ENCODE measurements at places on chromosomes 4 and X.

- DNase-seq = no peak
These were observed 10.2 kb upstream of the CXCL13 start for GRCh38 chr4:77595364-77595973.

DNA sequence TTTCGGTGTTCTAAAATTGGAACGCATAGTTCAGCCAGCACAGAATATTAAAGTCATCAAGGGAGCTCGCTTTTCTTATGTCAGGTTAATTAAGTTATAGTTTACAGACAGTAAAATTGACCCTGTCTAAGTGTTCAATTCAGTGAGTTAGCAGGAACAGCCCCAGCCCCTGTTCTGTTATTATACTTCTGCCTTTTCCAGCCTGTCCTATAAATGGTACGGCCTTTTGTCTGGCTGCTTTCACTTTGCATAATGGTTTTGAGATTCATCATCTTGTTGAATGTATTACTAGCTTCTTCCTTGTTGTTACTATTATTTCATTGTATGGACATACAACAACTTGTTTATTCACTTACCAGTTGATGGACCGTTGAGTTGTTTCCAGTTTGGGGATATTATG lies 9.5 kb downstream of the CXCL13 start:
- DNase-seq = no peak

DNA sequence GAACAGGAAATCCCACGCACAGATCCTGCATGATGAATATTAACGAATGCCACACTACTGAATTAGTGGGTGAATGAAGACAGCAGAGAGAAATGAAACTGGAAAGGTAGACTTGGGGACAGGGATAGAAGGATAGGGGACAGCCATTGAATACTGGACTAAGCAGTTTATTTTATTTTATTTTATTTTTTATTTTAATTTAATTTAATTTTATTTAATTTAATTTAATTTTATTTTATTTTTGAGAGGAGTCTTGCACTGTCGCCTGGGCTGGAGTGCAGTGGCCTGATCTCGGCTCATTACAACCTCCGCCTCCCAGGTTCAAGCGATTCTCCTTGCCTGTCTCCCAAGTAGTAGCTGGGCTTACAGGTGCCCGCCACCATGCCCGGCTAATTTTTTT lies 385.2 kb downstream of the GPAT3 start:
- no peak for DNase-seq

DNA sequence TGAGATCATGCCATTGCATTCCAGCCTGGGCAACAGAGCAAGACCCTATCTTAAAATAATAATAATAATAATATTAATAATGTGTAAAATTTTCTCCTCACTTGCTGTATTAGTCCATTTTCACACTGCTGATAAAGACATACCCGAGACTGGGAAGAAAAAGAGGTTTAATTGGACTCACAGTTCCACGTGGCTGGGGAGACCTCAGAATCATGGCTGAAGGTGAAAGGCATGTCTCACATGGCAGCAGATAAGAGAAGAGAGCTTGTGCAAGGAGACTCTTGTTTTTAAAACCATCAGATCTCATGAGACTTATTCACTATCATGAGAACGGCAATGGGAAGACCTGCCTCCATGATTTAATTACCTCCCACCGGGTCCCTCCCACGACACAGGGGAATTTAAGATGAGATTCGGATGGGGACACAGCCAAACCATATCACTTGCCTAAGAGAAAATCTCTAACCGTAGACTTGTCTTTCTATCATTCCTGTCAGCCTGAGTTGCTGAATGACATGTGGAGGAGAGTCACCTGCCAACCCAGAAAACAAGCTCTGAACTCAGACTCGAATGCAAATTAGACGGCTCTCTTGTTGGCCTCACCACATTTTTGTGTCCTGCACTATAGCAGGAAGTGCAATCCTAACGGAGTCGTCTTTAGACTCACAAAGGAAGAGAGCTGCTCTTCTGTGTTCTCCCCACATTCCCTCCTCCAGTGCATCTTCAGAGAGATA lies 51.9 kb upstream of the DCTD start:
- DNase-seq = no peak

DNA sequence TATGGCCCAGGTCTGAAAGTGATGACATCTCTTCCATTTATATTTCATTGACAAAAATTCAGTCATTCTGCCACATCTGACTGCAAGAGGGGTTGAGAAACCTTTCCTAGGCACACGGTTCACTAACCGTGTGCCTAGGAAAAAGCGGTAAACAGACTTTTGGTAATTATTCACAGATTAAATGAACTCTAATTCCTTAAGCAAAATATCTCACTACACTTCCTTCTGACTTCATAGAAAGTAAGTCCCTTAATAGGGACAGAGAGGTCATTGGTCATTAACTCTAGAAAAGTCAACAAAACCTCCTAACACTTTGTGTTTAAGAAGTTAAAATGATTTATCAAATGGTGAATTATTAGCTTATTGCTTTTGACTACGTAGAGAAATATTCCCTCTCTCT lies 205.1 kb downstream of the PDHA2 start:
- DNase-seq = no peak

DNA sequence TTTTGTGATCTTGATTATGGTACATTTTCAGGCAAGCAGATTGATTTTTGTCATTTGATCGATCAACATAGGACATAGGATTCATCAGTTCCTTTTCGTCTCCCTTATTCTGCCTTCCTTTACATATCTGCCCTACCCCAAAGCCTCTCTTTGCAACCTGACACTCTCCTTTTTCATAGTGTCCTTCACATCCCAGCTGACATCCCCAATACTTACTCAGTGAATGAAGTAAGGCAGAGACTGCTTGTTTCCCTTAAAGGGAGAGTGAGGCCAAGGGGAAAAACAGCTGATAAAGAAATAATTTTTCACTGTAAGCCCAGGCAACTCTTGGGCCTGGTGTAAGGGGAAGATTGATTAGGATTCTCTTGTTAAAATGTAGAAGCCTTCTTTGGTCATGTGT lies 69.8 kb downstream of the GBA3 start:
- DNase-seq = no peak

DNA sequence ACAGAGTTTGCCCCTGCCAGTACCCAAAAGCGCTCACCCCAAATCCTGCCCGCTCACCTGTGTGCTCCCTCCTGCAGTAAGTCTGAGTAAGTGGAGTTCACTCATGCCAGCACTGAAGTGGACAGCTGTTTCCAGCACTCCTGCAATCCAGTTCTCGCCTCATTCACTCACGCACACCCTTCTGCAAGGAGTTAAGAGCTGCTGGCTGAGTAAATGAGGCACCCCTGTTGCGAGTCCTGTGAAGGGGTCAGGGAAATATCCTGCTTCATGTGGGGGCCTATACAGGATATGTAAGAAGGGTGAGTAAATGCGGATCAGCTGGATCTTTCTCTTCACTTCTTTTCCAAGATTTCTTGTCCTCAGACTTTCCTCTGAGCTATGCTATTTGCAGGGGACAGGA lies 23.5 kb downstream of the CXCL8 start:
- DNase-seq = no peak

- DNase-seq = no peak
These were observed 4.7 kb downstream of the STOX2 start for GRCh38 chr4:183909801-183910200.

DNA sequence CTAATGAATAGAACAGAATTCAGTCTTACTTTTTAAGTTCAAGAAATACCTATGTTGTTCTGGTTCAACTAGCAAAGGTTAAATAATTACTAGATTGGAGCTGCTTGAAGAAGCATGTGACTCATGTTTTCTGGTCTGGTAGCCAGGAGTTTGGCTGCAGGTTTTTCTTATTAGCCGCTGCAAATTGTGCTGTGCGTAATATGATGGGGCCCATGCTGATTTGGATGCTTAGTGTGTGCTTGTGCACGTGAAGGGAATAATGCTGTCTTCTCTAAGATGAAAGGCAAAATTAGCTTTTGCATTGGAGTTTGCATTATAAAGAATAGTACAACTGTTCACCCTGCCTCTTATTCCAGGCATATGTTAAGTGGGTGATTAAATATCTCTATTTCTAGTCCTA lies 219.6 kb downstream of the SNCA start:
- no peak for DNase-seq

DNA sequence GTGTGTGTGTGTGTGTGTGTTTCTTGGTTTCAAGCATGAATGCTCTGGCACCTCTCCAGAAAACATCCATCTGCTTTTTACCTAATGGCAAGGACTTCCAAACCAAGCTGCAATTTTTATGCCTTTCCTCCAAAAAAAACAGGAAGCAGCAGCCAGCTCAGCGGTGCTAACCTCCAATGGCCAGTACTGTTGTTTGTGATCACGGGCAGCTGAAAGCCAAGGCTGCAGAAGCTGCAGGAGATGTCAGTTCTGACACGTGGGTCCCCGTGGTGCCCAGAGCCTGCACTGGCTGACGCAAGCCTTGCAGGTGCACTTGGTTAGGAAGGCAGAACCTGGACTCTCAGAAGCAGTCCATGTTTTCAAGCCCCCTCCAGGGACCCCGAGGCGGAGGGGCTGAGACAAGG lies 313.6 kb upstream of the DDX53 start:
- DNase-seq = no peak

DNA sequence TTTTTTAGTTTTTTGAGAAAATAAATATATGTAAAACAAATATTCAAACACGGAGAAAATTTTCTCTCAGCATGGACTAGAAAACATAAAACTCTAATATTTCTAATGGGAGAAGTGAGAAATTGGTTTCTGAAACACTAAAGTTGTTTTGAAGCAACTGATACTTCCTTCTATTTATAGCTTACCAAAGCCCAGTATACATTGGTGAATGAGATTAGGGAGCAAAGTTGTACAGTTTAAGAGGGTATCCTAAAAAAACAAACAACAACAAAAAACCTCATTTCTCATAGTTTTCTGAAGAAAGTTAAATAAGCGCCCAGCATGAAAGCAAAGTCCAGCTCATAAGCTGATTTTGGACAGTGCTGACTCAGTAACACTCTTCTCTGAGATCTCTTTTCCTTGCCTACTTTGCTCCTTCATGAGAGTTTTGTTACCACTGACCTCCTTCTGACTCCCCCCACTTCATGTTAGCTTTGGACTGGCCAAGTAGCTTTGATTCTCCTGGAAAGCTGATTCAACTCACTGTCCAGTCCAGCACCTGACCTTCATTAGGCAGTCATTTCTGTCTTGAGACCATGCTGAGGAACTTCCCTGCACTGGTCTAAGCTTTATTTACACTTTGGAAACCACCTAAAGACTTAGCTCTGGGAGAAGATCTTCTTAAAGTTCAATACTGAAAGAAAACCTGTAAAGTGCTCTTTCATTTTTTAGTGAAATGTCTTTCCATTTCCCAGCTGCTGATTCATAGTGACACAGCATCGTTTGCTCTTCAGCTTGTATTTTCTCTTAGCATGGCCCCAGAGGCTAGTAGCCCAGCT lies 21.8 kb upstream of the P2RY10 start:
- DNase-seq = no peak

DNA sequence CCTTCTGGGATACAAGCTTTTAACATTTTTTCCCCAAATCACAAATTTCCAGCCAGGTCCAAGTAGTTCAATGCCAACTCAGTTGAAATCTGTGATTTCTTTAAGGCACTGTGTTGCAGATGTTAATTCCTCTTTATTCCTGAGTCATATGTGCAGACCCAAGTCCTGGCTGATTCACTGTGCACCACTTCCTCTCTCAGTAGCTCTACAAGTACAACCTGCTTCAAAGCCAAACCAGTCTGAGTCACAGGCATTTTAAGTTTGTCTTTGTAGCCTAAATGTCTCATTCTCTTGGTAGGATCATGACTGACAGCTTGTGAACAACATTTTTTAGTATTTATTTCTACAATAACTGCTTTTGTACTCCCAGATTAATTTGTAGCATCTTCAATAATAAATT lies 165.6 kb upstream of the S100G start:
- no peak for DNase-seq

- no peak for DNase-seq
These were observed 124.9 kb downstream of the CBLL2 start for GRCh38 chrX:22397566-22397965.

GRCh38 chrX:86322913-86323312 lies 174.7 kb downstream of the DACH2 start:
- no peak for DNase-seq

DNA sequence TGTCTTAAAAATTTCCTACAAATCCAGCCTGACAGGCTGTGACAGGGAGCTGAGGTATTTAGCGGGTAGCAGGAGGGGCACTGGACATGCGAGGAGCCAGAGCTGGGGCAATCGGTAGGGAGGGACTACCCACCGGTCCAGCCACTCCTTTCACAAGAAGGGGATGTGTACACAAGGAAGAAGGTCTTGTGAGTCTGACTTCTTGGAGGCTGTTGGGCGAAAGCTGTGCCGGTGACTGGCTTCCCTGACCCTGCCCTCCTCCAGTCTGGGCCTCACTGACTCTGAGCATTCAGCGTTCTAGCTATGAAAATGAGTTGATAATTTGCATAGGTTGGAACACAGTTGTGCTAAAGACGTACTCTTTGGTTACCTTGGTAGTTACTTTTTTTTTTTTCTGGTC lies 12.7 kb upstream of the CXCL8 start:
- no peak for DNase-seq

DNA sequence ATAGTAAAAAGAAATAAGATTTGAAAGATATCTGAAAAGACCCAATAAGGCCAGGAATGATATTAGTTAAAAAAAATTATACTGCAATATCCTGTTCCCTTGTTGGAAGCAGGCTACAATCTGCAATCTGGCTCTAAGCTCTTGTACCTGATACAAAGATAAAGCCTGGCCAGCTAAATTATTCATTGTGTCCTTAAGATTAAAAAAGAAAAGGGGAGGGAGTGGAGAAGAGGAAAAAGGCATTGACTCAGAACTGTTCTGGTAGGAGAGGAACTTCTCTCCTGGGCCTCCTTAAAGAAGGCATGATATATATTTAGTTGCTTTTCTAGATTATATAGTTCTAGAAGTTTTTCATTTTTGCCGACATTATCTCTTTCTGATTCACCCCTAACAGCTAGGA lies 46.7 kb downstream of the IRF2 start:
- no peak for DNase-seq

All from cardiac septum (tissue), 1 donor.